Stimulated activated CD4-positive, alpha-beta T cell treated with anti-CD3 and anti-CD28 coated beads, Interleukin-12 subunit alpha, Interleukin-12 subunit beta, amount 100 ng/mL, for 4 hours (primary cell): ENCODE measurements at places on chromosomes 6 and 20.

- DNase-seq = no peak
These were observed 82.7 kb downstream of the LYRM2 start for GRCh38 chr6:89555806-89556205.

GRCh38 chr6:36656441-36656840 lies 22.1 kb upstream of the CDKN1A start:
- no peak for DNase-seq

- DNase-seq = no peak
These were observed 30.4 kb downstream of the TM9SF4 start for GRCh38 chr20:32139947-32140346.

DNA sequence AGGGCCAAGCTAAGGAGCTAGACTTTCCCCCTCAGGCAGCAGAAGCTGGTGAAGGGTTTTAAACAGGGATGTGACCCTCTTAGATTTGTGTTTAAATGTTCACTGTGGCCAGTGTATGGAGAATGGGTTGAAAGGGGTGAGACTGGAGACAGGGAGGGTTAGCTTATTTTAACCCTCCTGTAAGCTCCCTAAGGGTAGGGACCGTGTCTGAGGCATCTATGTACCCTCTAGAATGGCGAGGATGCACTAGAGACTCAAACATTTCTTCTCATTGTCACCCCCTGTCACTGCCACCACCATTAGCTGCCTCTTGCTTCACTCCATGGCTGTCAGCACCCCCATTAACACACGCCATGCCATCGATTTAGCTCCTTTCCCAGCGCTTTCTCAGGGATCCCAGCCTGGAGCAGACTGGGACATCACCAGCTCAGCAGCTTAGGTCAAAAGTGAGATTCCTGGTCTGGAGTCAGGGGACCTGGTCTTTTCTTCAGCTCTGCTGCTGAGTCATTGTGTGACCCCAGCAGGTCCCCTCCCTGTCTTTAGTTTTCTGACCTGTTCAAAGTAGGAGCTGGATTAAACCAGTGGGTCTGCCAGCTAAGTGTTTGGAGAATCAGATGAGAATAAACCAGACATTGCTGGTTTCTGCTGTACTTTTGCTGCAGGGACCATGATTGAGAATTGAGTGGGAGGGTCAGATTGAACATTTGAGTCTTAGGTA lies 1.1 kb upstream of the SLC22A7 start:
- DNase-seq = no peak

DNA sequence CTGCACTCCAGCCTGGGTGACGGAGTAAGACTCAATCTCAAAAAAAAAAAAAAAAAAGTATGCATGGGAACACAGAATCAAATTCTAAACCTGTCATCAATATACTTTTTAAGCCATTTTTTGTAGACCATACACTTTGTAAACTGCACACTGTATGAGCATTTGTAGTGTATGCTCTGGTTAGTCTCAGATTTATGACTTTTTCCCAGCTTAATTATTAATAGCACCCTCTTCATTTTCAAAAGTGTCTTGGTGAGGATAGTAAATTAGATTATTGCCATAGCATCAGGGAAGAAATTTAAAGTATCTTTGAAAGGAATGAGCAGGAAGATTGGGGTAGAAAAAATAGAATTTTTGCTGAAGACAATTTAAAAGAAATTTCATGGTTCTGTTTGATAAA lies 330.8 kb upstream of the RSPO3 start:
- DNase-seq = no peak

DNA sequence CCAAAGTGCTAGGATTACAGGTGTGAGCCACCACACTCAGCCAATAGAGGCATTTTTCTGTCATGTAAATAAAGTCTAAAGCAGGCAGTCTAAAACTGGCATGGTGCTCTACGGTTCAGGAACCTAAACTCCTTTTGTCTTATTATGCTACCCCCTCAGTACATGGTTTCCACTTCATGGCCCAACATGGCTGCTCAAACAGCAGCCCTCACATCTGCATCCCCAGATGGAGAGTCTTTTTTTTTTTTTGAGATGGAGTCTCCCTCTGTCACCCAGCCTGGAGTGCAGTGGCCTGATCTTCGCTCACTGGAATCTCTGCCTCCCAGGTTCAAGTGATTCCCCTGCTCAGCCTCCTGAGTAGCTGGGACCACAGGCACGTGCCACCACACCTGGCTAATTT lies 38.3 kb downstream of the SLC52A3 start:
- no peak for DNase-seq

DNA sequence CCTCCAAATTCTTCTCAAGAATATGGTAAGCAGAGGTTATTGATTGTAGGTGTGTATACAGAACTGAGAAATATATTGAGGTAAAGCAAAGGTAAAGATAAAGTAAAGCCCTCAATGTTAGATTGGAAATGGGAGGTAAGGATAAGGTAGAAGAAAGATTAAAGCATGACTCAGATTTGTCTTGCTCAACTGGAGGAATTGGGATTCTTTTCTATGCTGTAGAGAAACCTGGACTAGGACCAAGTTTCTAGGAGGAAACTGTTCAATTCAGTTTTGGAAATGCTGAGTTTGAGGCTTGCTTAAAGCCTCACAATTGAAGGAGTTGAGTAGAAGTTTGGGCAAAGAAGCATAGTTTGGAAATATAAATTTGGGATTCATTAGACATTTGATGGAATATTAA lies 634.0 kb upstream of the PTCHD4 start:
- DNase-seq = no peak

GRCh38 chr20:20386192-20386591 lies 18.3 kb downstream of the INSM1 start:
- DNase-seq = no peak

DNA sequence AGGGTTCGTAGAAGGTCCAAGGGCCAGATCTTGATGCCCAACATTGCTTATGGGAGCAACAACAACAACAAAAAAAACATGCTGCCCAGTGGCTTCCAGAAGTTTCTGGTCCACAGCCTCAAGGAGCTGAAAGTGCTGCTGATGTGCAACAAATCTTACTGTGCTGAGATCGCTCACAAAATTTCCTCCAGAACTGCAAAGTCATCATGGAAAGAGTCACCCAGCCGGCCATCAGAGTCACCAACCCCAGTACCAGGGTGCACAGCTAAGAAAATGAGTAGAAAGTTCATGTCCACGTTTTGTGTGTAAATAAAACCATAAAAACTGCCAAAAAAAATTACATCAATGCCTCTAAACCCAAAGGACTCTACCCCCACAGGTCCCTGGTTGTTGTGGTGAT lies 3.8 kb downstream of the HLA-DPB1 start:
- no peak for DNase-seq

DNA sequence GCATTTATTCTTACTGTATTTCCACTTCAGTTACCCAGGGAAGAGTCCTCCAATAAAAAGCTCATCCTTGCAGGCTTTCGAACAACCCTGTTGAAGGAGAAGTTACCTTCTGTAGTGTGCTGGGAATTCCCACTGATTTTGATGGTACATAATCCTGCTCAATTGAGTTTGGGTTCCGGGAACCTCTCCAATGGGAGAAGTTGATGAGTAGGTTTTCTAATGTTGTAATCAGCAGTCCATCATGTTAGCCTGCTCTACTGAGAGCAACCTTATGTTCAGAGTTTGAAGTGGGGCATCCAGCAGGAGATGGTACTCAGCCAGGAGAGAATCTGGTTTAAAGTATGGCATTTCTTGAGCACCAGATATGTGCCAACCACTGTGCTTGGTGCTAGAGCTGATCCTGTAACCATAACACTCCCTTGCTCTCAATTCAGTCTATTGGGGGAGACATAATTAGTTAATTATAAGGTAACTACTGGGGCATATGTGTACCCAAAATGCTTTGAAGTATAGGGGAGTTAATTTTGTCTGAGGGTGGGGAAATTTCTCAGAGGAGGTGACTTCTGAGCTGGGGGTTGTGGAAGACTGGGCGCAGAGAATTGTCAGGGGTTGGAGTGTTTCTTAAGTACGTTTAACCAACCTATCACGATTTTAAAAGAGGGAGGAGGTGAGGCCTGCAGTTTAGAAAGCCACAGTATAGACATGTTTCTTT lies 2.1 kb downstream of the TOP1 start:
- DNase-seq = no peak

GRCh38 chr20:61812121-61812844 lies 253.4 kb downstream of the TAF4 start:
- no peak for DNase-seq

DNA sequence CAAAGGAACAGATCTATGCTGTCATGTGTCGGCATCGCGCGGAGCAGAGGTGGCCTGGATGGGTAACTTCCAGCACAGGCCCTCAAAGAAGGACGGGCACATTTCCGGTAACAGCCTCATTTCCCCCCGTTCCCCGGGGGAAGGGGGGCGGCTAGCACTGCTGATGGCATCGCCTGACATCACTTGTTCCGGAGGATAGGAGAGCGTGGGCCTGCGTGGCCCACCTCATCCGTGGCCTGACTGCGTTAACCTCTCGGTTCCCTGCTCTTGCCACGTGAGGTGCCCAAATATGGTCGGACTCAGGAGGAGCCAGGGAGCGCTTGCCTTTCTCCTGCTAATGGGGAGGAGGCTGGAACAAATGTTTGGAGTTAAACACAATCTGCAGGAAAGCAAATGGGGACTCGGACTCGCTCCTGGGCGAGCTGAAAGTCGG lies at the start of gene AKAP12:
Gene AKAP12 (plus strand): TSS at position 365 of the 433 bp plus-strand sequence. CDS start 596 bp downstream, outside the sequence.
- no peak for DNase-seq
